Left ventricle myocardium superior (tissue), 1 donor: ENCODE measurements at places on chromosomes 4 and X.

- DNase-seq, result peak; percentile 50
These were observed 64.3 kb upstream of the CCDC160 start for GRCh38 chrX:134172588-134173259.

DNA sequence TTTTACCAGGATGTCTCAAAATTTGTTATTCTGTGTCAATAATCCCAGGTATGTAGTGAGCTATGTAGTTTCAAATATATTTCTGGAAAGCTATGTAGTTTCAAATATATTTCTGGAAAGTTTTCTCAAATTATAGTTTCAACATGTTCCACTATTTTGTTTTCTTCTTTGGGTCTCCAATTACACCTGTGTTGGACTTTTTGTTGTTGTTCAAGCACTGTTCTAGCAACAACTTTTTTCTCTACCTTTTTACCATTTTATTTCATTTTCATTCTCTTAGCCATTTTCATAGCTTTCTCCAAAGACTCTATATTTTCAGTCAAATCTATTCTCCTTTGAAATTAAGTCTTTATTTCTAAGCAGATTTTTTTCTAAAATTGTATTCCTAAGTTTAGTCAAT, 88.4 kb downstream of the LCORL start:
- DNase-seq, result no peak

- no peak for DNase-seq
These were observed 713.1 kb downstream of the CCSER1 start for GRCh38 chr4:90840291-90840690.

DNA sequence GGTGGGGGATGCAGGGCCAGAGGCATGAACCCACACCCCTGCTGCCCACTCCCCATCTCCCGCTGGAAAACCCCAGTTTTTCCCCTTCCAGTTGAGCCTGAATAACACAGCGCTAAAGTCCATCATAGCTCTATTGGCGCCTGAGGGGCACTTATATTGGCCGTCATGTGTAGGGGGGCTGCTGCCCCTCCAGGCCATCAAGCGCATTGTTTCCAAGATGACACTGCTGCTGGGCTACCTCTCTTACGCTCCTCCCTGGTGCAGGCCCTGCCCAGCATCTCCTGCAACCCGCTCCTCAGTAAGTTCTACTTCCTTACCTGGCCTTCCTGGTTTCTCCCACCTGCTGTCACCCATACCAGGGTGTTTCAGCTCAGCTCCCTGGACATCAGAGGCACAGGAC, 205.0 kb upstream of the RPL34 start:
- no peak for DNase-seq

GRCh38 chrX:8374041-8374825, 90.4 kb upstream of the VCX3B start:
- no peak for DNase-seq

- DNase-seq, result no peak
These were observed 42.7 kb downstream of the ASMT start for GRCh38 chrX:1657367-1658070.

GRCh38 chr4:134544303-134544770, 342.7 kb upstream of the PABPC4L start:
- no peak for DNase-seq

GRCh38 chrX:154383359-154384283, 4.5 kb downstream of the EMD start:
- no peak for DNase-seq

GRCh38 chrX:16188687-16189086, 21.4 kb downstream of the MAGEB17 start:
- no peak for DNase-seq

GRCh38 chrX:30248854-30249253, 1.9 kb downstream of the MAGEB1 start:
- no peak for DNase-seq

GRCh38 chr4:147480502-147480890, 401 bp upstream of the EDNRA start:
- DNase-seq, result no peak

DNA sequence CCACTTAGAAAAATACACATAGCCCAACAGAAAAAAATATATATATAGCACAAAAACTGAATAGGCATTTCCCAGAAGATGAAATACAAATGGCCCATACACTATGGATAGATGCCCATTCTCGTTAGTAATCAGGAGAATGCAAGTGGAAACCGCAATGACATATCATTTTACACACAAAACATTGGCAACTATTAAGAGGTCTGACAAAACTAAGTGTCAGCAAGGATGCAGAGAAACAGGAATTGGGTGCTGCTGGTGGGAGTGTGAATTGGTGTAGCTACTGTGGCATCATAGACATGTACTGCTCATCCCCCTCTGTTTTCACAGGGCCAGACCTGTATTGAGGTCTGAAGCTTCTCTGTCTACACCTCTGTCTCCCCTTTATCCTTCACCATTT, 320.0 kb downstream of the IDS start:
- DNase-seq, result no peak

- DNase-seq, result no peak
These were observed 30.9 kb upstream of the RASGEF1B start for GRCh38 chr4:81502564-81502963.

DNA sequence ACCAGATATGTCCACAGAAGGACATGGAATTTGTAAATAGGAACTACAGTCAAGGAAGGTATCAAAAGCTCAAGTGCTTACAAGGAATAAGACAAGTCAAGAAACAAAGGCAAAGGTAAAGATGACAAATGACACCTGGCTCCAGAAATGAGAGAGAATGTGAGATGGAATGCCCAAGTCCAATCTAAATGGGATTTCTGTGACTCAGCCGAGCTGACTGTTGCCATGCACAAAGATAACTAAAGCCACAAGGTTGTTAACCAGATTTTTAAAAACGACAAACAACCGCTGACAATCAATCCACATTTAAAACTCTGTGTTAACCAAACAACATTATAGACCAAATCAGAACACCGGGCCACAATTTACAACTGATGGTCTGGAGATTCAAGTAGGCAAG, 1.1 kb downstream of the NFXL1 start:
- DNase-seq, result no peak
